ENCODE measurements at places on chromosomes 13 and 19.

DNA sequence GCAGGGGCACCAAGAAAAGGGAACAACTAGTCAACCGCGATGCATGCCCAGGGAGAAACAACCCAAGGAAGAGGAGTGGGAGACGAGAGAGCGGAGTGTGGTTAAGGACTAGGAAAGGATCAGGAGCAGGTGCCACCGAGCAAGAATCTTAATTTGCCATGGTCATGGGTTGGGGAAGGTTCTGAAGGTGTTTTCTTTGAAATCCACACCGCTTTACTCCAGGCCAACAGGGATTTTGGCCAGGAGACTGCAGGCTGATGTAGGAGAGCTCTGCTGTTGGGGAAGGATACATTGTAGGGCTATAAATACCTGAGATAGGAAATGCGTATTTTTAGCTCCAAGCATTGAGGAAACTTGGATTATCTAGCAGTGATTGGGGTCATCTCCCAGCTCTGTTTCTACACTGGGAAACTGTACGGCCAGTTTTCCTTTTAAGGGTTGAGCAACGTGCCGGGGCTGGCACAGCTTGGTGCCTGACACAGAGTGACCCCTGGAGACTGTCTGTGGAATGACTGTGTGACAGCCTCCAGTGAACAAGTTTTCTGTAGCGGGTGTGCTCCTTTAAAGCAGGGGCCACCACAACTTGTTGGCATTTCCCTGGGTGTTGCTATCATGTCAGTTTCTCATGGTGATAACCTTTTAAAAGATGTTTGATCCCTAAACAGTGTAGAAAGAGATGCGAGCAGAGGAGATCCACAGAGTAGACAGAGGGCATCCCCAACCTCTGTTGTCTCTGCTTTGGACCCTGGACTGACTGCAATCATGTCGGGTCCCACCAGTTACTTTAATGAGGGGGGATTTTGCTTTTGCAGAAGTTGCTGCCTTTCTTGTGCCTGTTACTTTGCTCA, 34.3 kb downstream of the ZNF536 start:
- DNase-seq, result no peak

DNA sequence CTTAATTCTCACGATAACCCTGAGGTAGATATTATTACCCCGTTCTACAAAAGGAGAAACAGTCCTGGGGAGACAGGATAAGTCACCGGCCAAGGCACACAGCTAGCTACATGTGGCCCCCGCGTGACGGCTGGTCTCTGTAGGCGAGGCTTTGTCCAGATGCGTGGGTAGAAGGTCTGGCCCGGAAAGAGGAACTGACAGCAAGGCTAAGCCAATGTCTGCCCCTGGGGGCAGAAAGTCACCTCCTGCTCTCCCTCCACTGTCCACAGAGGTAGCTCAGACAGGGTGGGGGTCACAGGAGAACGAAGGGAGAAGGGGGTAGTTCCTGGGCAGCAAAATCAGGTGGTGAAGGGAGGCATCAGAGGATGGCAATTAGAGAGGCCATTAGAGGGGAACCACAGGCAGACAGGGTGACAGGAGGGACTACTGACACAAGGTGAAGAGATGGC, 1.8 kb downstream of the APOC4 start:
- DNase-seq, result no peak

DNA sequence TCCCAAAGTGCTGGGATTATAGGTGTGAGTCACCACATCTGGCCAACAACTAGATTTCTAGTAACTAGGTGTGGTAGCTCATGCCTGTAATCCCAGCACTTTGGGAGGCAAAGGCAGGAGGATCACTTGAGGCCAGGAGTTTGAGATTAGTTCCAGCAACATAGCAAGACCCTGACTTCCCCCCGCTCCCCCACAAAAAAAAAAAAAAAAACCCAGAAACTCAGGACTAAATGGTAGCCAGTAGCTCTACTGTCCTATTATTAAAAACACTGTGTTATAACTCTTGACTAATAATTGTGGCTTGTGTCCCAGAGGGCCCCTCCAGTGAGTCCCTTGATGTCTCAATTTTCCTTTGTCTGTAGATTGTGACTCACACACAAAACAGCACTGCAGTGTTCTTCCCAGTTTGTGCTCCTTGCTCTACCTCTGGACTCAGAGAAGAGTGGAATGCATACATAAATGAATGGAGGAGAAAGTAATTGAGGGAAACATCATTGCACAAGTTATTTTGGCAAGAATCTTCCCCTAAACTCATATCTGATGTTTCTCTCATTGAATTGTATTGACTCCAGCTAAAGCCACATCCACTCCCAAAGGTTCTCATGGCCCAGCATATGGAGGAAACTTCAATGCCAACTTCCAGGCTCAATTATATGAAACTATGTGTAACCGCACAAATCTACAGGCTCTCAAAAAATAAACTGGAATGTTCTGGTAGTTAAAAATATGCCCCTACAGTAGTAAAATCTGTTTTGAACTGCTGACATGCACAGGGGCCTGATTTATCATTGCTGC, 8.8 kb downstream of the TPT1 start:
- peak; percentile 77 for DNase-seq

GRCh38 chr19:50500060-50500752, 10.8 kb downstream of the JOSD2 start:
- peak; percentile 42 for DNase-seq

Data from DMS53 (cell line).